ENCODE measurements at places on chromosomes 11 and 22. TPM values are rescaled to one million over a fixed set of nuclear protein-coding genes. Genes with fewer than 3 reads are reported as not detected.
A peak's percentile ranks its signal among the peaks of the same experiment; 100 is the strongest.

DNA sequence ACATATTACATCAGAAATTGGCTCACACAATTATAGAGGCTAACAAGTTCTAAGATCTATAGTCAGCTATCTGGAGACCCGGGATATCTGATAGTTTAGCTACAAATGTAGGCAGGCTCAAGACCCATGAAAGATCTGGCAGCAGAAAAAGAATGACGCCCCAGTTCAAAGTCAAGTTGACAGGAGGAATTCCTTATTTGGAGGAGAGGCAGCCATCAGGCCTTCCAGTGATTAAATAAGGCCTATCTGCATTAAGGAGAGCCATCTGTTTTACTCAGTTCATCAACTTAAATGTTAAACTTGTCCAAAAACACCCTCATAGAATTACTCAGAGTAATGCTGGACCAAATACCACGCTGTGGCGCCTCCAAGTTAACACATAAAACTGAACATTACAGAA, 1402.6 kb downstream of the FAM181B start:
- no peak for DNase-seq

DNA sequence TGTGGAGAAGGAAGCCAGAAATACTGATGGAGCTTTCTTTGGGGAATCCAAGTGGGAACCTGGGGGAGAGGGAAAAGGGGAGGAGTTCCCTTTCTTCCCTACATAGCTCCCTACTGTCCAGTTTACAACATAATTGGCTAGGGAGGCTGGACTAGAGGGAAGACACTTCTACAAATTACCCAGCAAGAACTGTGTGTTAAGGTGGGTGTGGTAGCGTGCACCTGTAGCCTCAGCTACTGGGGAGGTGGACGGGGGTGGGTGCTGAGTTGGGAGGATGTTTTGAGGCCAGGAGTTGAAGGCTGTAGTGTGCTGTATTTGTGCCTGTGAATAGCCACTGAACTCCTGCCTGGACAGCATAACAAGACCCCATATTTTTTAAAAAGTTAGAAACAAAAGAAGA, 74.0 kb downstream of the NAV2 start:
- DNase-seq = no peak

DNA sequence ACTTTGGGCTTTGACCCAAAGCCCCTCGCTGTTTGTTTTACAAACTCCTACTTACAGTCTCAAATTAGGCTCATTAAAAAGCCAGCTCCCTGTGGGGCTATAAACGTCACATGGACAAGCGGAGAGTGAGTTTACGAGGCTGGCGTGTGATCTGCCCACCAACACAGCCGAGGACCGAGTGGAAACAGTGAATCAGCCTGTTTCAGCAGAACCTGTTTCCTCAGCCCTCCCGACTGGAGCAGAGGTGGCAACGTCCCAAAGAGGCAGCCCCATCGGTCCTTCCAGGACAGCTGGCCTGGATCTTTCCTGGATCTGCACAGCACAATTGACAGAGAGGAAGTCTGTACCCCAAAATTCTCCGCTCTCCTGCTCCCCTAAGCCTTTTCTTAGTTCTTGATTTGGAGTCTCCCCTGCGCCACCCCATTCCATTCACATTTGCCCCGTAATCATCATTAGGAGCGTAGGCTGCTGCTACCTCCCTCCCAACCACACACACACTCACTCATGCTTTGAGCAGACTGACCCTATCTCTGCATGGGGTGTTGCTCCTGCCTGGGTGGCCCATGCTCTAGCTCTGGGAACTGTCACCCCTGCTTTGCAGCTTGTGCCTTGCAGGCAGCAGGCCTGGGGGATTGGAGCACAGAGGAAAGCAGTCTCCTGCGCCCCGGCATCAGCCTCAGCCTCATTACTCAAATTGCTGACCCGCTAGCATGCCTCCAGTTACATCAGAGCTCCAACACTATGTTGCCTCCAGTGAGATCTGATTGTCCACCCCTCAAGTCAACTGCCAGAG, 117.8 kb downstream of the NAT10 start:
- peak; percentile 72 for DNase-seq

- DNase-seq = no peak
These were observed 31.5 kb downstream of the CDKN1C start for GRCh38 chr11:2853997-2854560.

DNA sequence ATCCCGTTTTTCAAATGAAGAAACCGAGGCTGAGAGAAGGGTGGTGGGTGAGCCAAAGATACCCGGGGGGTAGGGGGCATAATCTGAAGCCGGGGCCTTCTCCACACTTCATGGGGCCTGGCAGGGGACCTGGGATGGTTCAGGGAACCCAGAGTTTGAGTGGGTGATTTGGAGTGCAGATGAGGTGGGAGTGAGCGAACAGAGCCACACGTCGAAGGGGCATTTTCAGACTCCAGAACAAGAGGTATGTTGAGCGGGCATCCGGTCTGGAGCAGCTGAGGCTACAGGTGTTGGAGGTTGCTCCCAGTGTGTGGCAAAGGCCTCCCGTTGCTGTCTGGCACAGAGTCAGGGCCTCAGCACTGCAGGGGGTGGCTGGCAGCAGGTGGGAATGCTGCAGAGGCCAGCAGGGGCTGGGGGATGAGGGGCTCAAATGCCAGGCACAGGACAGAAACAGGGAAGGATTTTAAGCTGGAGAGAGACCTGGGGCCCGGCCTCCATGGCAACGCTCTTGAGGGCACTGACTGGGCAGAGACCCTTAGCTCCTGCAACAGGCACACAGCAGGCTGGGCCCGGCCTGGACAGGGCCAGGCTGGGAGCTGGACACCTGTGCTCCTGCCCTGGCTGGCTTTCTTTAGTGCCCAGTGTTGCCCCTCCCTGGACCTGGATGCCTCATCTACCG, 46.2 kb downstream of the WNT11 start:
- no peak for DNase-seq

- no peak for DNase-seq
These were observed 132.7 kb downstream of the DBX1 start for GRCh38 chr11:20027556-20028013.

DNA sequence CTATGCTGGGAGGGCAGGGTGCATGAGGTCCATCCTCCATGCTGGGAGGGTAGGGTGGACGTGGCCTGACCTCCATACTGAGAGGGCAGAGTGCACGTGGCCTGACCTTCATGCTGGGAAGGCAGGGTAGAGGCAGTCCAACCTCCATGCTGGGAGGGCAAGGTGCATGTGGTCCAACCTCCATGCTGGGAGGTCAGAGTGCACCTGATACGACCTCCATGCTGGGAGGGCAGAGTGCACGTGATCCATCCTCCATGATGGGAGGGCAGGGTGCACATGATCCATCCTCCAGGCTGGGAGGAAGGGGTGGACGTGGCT, 622.2 kb downstream of the BRD1 start:
- DNase-seq = no peak

DNA sequence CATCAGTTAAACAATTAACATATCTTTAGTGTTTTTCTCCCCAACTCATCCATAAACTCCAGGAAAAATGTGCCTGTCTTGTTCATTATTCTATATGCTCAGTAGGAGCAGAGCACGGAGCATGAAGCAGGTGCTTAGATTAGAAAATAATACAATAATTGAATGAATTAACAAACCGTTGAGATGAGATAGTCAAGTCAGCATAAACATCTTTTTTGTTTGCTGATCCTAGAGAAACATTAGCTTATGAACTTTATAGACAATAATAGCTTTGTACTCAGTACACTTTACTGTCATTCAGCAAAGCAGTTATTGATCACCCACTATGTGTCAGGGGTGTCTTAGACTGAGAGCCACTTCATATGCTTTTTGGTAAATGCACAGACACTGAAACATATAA, 105.2 kb upstream of the SEZ6L start:
- no peak for DNase-seq

GRCh38 chr11:63999349-64000025, 13.2 kb downstream of the OTUB1 start:
- DNase-seq = peak; percentile 29

DNA sequence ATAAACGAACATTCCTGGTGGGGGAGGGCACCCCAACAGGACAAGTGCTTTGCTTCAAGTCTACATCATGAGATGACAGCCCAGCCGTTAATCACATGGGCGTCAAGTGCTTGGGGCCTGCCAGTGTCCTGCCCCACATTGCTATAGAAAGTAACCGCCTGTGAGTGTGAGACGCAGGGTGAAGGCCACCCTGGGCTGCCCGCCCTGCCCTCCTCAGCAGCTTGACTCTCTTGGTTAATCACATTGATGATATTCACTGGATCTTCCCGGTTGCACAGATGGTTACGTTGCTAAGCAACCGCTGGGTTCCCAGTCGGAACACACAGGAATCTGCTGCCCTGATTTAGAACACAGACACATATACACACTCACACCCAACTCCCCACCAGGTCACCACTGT, 79.3 kb downstream of the CTTN start:
- no peak for DNase-seq

Gene DAGLA
- total RNA-seq = 1.5 TPM

Gene MYOD1
- total RNA-seq = not detected

Gene SOX10
- not detected for total RNA-seq

Gene APOL3
- 95.7 TPM for total RNA-seq

Gene PATE1
- total RNA-seq = not detected

Gene TYR
- not detected for total RNA-seq

Gene OR2AT4
- total RNA-seq = not detected

Gene WT1
- total RNA-seq = under 0.01 TPM
